Activated T-helper 1 cell treated with anti-CD3 and anti-CD28 coated beads, Interleukin-12 subunit alpha, Interleukin-12 subunit beta, Interleukin-2, Interleukin-4 antibody, amounts not matched to agents 30 ng/mL and 10 ng/mL and 1 ng/mL, durations not matched to agents 14 hours and 24 hours and 36 hours (primary cell): ENCODE measurements at places on chromosomes 5 and 9.
A peak's percentile ranks its signal among the peaks of the same experiment; 100 is the strongest.

GRCh38 chr5:138545919-138546562 lies 3.0 kb upstream of the ETF1 start:
- no peak for DNase-seq

- DNase-seq = no peak
These were observed 13.9 kb upstream of the BNC2 start for GRCh38 chr9:16884373-16884772.

GRCh38 chr5:123876276-123876790 lies 364.4 kb downstream of the CSNK1G3 start:
- DNase-seq = no peak

DNA sequence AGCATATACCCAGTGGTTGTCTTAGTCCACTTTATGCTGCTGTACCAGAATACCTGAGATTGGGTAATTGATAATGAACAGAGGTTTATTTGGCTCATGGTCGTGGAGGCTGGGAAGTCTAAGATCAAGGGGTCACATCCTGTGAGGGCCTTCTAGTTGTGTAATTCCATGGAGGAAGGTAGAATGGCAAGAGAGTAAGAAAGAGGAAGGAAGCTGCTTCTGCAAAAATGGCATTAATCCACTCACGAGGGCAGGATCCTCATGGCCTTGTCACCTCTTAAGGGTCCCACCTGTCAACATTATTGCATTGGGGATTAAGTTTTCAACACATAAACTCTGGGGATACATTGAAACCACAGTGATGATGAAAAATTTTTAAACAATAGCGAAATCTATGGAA lies 17.0 kb downstream of the BTNL8 start:
- no peak for DNase-seq

DNA sequence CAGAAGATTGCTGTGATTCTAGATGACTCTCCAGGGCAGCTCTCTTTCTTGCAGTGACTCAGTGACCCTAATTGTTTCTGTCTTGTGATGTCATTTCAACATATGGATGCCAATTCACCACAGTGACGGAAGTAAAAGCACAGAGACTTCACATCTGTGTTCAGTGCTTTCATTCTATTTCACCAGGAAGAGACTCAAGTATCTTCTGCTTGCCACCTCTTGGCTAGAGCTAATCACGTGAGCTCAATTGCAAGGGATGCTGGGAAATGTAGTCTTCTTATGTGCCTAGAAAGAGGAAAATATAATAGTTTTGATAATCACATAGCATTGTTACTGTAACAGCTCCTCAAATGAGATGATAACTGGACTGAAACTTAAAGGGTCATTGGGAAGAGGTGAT lies 453.3 kb upstream of the KLF4 start:
- DNase-seq = no peak

DNA sequence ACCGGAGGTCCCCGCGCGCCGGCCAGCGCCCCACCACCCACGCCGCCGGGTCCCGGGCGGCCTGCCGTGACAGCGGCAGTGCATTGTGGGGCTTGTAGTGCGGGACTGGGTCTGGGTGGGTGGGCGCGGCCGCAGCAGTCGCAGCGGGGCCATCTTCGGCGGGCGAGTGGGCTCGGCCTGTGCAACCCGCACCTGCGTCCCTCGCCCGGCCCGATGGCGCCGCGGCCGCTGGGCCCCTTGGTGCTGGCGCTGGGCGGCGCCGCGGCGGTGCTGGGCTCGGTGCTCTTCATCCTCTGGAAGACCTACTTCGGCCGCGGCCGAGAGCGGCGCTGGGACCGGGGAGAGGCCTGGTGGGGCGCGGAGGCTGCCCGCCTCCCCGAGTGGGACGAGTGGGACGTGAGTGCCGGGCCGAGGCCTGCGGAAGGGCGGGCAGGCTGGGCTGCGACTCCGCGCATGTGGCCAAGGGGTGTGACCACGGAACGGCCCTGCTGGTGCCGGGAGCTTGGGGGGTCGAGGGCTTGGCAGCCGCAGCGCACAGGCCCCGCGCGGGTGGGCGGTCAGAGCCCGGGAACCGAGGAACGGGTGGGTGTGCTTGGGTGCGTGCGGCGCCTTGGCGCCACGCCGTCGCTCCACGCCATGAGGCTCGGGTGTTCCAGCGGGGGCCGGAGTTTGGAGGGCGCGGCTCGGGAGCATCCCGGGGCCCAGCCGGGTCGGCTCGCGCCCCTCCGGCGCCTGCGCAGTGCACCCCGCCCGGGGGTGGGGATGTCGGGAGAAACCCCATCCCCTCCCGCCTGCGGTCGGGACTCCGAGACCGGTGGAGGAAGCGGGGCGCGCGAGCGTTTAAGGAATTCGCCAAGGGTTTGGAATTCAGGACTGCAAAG lies at the start of gene ARL10:
ARL10 (plus strand) TSS at position 137 of the 881 bp plus-strand sequence; CDS start at position 214, 77 bp downstream.
- DNase-seq = peak; percentile 50

GRCh38 chr9:257957-258356 lies 43.3 kb downstream of the DOCK8 start:
- DNase-seq = no peak
